ENCODE measurements at places on chromosomes 16 and 17. TPM values are rescaled to one million over a fixed set of nuclear protein-coding genes. Genes with fewer than 3 reads are reported as not detected.

The IKZF3 gene
- 0.33 TPM for polyA plus RNA-seq

The SLC13A5 gene
- 4.9 TPM for polyA plus RNA-seq

The CACNA1H gene
- polyA plus RNA-seq: 28.7 TPM

The SEZ6L2 gene
- polyA plus RNA-seq: 13.6 TPM

The CDH1 gene
- 95.9 TPM for polyA plus RNA-seq

The FBXO39 gene
- 0.06 TPM for polyA plus RNA-seq

The PRSS36 gene
- polyA plus RNA-seq: 2.0 TPM

The SLC5A10 gene
- polyA plus RNA-seq: 0.43 TPM

The CCL16 gene
- 0.30 TPM for polyA plus RNA-seq

The GGT6 gene
- 8.2 TPM for polyA plus RNA-seq

The PIK3R6 gene
- 1.2 TPM for polyA plus RNA-seq

The TBC1D3B gene
- 22.9 TPM for polyA plus RNA-seq

The NTN3 gene
- polyA plus RNA-seq: 4.3 TPM

The STAT5A gene
- 6.0 TPM for polyA plus RNA-seq

The KRTAP3-1 gene
- not detected for polyA plus RNA-seq

The KRTAP4-9 gene
- not detected for polyA plus RNA-seq

The OR3A2 gene
- polyA plus RNA-seq: 0.18 TPM

The LCAT gene
- polyA plus RNA-seq: 18.0 TPM

The SKAP1 gene
- polyA plus RNA-seq: 9.9 TPM

The LGALS9B gene
- not detected for polyA plus RNA-seq

The PIK3R5 gene
- 0.84 TPM for polyA plus RNA-seq

The KRT24 gene
- 0.09 TPM for polyA plus RNA-seq

The SPATA22 gene
- 0.41 TPM for polyA plus RNA-seq

The SLC35G6 gene
- polyA plus RNA-seq: 0.52 TPM

The CD300LB gene
- not detected for polyA plus RNA-seq

The KRT17 gene
- 2.0 TPM for polyA plus RNA-seq

The ESRP2 gene
- 45.3 TPM for polyA plus RNA-seq

The USP32 gene
- 39.8 TPM for polyA plus RNA-seq

The CA4 gene
- 51.8 TPM for polyA plus RNA-seq

The TEX14 gene
- 1.2 TPM for polyA plus RNA-seq

The UTS2R gene
- 0.71 TPM for polyA plus RNA-seq

The RNF227 gene
- 4.5 TPM for polyA plus RNA-seq

The CES3 gene
- 2.4 TPM for polyA plus RNA-seq

The KRT9 gene
- not detected for polyA plus RNA-seq

The AMZ2 gene
- polyA plus RNA-seq: 80.2 TPM

The DPEP1 gene
- 31.6 TPM for polyA plus RNA-seq

The TBC1D3G gene
- polyA plus RNA-seq: not detected

The SLFN12 gene
- polyA plus RNA-seq: 14.2 TPM

The SLC16A11 gene
- polyA plus RNA-seq: 0.51 TPM

The C17orf78 gene
- 0.44 TPM for polyA plus RNA-seq

The PRAC2 gene
- not detected for polyA plus RNA-seq

The IL21R gene
- 0.37 TPM for polyA plus RNA-seq

The NOD2 gene
- polyA plus RNA-seq: 0.40 TPM

The LPCAT2 gene
- 10.8 TPM for polyA plus RNA-seq

The PLA2G10 gene
- polyA plus RNA-seq: 0.31 TPM

The NLRC3 gene
- 2.5 TPM for polyA plus RNA-seq

The CTRB1 gene
- polyA plus RNA-seq: not detected

The ZNF597 gene
- polyA plus RNA-seq: 3.4 TPM

The BEAN1 gene
- 1.5 TPM for polyA plus RNA-seq

The TLCD1 gene
- 19.8 TPM for polyA plus RNA-seq

The CD300H gene
- not detected for polyA plus RNA-seq

The MEAK7 gene
- polyA plus RNA-seq: 19.2 TPM

The CBLN1 gene
- polyA plus RNA-seq: 0.44 TPM

The CDR2L gene
- polyA plus RNA-seq: 12.0 TPM

The KLHL10 gene
- 0.27 TPM for polyA plus RNA-seq

The CA5A gene
- 0.16 TPM for polyA plus RNA-seq

The MMP28 gene
- polyA plus RNA-seq: 1.7 TPM

The MT1E gene
- polyA plus RNA-seq: 44.4 TPM

Data from renal pelvis (tissue), 12 donors.